ENCODE measurements at places on chromosomes 2 and 18. TPM values are rescaled to one million over a fixed set of nuclear protein-coding genes. Genes with fewer than 3 reads are reported as not detected.

MOGAT1 gene
- total RNA-seq: 1.7 TPM

ZNF396 gene
- 6.7 TPM for total RNA-seq

GRCh38 chr2:7070483-7070882, 153.3 kb downstream of the RNF144A start:
- DNase-seq: no peak
- no peak overlapping the region for H3K4me3 ChIP-seq
- H3K36me3 ChIP-seq: no peaks in the 10 kb centered on the region
- no peaks in the 10 kb centered on the region for H3K4me1 ChIP-seq

DNA sequence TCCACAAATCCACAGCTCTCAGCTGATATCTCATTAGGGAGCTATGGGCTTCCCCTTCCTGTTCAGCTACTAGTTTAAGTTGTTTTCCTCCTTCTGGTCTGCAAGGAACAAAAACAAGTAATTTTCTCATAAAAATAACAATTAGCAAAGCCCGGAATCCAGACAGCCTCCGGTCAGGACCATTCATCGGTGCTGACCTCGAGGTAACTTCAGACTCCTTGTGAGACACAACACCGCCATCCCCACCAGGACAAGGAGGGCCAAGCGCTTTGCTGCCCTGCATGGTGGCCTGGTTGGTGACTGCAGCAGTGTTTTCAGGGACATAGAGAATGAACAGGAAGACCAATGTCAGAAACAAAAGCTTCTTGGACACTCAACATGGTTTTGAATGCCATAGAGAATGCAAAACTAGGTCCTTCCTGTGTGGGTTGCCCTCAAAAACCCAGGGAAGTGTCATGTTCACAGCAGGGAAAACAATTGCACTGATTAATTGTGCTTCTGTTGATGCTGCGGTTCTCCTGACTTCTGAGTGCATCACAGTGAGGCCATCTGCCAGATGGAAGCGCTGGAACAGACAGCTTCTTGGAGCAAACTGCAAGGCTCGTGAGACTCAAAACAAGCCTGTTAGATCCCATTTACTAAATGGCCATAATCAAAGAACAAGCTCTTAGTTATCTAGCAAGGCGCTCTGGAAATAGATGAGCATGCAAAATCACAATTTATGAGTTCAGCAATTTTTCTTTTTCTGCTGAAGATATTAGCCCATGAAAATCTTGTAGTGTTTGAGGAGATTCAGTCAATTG, 77.1 kb downstream of the HS1BP3 start:
- no peaks in the 10 kb centered on the region for H3K4me1 ChIP-seq
- peak overlapping the region; percentile 49 for H3K27ac ChIP-seq
- H3K4me3 ChIP-seq: no peak overlapping the region
- H3K36me3 ChIP-seq: no peaks in the 10 kb centered on the region
- peak; percentile 81 for DNase-seq

- no peak for DNase-seq
- H3K36me3 ChIP-seq: no peaks in the 10 kb centered on the region
- no peaks in the 10 kb centered on the region for H3K4me1 ChIP-seq
- no peak overlapping the region for H3K4me3 ChIP-seq
- no peaks in the 10 kb centered on the region for H3K27me3 ChIP-seq
These were observed 269.6 kb upstream of the SIX3 start for GRCh38 chr2:44671916-44672315.

- H3K27ac ChIP-seq: no peak overlapping the region
- H3K4me3 ChIP-seq: no peak overlapping the region
- H3K36me3 ChIP-seq: no peaks in the 10 kb centered on the region
- no peaks in the 10 kb centered on the region for H3K4me1 ChIP-seq
These were observed 28.2 kb downstream of the SIX2 start for GRCh38 chr2:44980751-44981713.

Measured in lung (tissue), 17 donors.